Activated CD4-positive, alpha-beta memory T cell treated with anti-CD3 and anti-CD28 coated beads for 36 hours (primary cell): ENCODE measurements at places on chromosomes 7 and 10. TPM values are rescaled to one million over a fixed set of nuclear protein-coding genes. Genes with fewer than 3 reads are reported as not detected.

The ABCA13 gene
- not detected for total RNA-seq

The ANXA8L1 gene
- not detected for total RNA-seq

The HOXA5 gene
- not detected for total RNA-seq

The LIPF gene
- not detected for total RNA-seq

The MRPS24 gene
- 128 TPM for total RNA-seq

The PON1 gene
- not detected for total RNA-seq
